ENCODE measurements at places on chromosomes 6 and 20.

DNA sequence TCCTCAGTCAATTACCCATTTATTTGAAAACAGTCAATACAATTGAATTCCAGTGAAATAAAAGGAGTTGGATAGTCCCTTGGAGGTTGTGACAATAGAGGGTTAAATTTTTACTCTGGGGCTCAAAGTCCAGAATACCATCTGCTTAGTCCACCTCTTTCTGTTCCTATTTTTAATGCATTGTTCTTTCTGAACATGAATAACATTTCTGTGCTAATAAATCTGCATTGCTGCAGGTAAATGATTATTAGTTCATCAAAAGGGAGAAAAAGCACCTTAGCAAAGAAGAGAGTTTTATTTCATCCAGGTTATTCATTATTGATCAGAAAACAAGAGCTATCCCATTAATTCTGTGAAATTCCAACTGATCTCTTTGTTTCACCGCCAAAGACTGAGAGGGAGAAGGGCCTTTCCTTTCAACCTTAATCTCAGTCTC lies 166.1 kb upstream of the OLIG3 start:
- no peak for DNase-seq

DNA sequence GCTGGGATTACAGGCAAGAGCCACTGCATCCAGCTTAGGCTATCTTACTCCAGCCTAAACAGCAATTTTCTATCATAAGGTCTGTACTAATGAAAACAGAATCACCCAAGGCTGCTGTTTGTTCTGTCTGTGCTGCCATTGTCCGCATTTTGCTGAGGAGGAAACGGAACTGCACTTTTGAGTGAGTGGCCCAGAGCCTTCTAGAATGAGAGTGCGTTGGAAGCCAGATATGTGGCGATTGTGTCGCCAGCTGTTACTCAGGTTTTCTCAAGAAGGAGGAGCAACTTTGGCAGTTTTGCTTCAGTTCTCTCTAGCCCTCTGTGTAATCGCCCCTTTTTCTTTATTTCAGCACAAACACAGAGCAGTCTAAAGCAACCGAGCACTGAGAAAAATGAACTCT lies 18.3 kb downstream of the PRDM1 start:
- no peak for DNase-seq

GRCh38 chr6:111992851-111993250 lies 61.1 kb upstream of the CCN6 start:
- no peak for DNase-seq

DNA sequence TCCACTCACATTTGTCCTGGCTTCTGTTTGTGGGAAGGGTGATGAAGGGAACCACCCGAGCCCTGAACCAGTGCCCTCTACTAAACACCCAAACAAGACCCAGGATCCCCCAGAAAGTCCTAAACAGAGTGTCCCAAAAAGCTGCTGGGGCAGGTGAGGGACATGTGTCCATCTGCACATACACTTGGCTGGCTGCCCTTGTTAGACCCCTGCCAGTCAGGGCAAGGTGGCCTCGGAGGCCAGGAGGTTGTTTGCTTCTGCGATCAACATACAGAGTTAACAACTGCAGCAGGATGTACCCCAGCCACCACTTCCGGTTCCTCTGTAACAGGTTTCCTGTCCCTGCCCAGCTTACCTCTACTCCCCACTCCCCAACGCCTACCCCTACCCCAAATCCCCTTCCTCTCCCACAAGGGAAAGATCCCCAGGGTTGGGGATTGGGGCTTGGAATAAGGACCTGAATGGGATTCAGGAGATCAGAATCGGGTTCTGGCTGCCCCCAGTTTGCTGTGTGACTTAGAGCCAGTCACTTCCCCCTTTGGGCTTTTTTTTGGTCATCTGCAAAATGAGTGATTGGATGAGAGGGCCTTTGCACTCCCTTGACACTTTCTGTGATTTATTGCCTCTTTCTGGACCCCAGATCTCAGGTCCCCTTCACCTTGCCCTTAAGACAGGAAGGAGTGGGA lies 13.9 kb downstream of the DEF6 start:
- no peak for DNase-seq

GRCh38 chr20:49674383-49675352 lies 39.0 kb downstream of the B4GALT5 start:
- no peak for DNase-seq

DNA sequence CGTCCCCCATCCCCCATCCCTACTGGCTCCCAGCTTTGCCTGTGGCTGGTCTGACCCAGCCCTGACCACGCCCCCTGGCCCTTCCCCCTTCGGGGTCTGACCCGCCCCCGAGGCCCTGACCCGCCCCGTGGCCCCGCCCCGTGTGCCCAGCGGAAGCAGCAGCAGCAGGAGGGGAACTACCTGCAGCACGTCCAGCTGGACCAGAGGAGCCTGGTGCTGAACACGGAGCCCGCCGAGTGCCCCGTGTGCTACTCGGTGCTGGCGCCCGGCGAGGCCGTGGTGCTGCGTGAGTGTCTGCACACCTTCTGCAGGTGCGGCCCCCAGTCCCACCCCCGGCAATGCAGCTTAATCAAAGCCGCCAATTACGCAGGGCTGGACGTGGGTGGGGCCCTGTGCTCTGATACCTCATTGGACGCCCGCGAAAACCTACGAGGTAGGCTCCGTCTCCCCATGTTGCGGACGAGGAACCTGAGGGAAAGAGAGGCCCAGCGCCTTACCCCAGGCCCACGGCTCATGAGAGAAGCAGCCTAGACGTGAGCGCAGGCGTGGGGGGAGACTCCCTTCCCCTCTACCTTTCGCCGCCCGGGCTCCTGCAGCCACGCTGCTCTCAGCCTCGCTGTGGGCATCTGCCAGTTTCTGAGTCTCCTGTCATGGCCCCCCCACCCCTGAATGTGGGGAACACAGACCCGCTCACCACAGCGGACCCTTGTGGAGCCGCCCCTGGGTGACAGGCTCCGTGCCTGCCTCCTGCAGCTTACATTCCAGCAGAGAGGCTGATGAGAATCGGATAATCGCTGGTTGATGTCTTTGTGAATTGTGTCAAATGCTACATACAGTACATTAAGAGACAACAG lies 12.8 kb downstream of the RBCK1 start:
- DNase-seq = no peak

- DNase-seq = no peak
Observed at GRCh38 chr20:35306931-35307517, 14.8 kb upstream of the FAM83C start.

DNA sequence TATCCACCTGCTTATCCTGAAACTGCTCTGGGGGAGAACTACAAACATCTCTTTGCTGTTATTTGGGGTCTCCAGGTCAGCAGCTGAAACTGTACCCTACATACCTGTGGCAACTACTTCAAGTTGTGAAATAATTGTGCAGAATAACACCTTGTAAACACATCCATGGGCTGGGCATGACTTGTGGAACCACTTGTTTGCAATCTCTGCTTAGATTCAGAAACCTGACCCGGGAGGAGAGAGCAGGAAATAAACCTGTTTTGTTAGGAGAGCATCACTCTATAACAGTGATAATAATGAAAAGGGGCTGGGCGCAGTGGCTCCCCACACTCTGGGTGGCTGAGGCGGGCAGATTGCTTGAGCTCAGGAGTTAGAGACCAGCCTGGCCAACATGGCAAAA lies 183.1 kb downstream of the NFATC2 start:
- DNase-seq = no peak

GRCh38 chr6:161259302-161259701 lies 14.6 kb downstream of the AGPAT4 start:
- DNase-seq = no peak

DNA sequence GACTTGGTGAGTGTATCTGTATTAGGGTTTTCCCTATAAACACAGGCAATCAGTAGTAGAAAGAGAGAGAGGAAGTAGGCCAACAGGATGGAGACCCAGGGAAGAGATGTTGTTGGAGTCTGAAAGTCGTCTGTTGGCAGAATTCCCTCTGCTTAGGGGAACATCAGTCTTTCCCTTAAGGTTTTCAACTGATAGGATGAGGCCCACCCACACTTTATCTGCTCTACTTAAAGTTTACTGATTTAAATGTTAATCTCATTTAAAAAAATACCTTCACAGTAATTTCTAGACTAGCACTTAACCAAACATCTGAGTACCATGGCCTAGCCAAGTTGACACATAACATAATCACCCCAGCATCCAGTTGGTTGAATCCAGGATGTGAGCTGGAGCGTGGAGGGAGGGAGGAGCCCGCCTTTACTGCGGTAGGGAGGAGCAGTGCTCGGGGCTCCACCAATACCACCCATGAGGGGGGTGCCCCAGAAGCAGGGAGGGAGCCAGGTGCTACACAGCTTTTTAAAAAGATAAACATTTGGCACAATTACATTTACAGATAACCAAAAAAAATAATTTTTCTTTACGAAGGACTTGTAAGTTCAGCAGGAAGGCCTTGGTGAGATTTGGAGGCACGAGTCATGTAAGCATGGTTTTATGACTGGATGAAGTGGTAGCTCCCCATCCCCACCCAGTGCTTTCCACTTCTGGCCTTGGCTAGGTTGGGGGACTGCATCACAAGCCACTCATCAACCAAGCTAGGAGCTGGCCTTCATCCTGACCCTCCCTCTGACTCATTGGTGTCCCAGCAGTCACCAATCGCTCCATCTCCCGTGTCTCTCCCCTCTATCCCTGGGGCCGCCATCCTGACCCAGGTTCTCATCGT lies 18.4 kb upstream of the SNX9 start:
- no peak for DNase-seq

GRCh38 chr20:56778765-56779195 lies 149.7 kb downstream of the TFAP2C start:
- DNase-seq = no peak

Measured in GM04504 (cell line).